Activated T-cell treated with anti-CD3 and anti-CD28 coated beads, Interleukin-2, amount 50 U/mL, for 48 hours (primary cell): ENCODE measurements at places on chromosomes 13 and 19.

- DNase-seq, result no peak
Observed at GRCh38 chr19:15280048-15280725, 47.9 kb upstream of the EPHX3 start.

DNA sequence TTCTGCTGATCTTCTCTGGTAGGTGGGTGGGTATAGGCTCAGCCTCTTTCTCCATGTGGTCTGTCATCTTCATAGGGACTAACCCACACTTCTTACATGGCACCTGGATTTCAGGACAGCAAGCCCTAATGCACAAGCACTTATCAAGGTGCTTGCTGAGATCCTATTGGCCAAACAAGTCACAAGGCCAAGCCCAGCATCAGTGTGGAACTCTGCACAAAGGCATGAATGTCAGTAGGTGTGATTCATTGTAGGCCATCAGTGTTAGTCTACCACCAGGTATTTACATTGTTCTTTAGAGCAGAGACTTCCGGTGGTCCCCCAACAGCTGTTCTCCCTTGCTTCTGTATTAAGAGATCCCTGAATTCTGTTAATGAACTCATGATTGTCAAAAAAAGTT is 8.3 kb upstream of the RB1 start:
- no peak for DNase-seq

- DNase-seq, result no peak
Observed at GRCh38 chr13:35866801-35867200, 264.4 kb downstream of the DCLK1 start.

GRCh38 chr13:79349011-79349410 is 57.0 kb downstream of the RBM26 start:
- no peak for DNase-seq

DNA sequence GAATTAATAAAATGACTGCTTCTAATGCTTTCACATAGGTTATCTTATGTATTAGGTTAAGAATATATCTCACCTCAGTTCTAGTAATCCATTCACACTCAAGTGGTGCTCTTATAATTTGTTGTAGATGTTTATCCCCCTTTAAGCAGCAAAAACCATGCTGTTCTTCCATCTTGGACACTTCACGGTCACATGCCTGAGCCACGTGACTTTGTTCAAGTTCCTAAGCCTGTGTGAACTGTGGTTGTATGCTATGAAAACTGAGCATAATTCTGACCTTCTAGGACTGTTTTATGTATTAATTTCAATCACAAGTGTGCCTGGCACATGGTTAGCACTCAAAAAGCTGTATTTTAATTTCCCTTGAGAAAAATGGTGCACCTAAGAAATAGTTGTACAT is 41.2 kb upstream of the STARD13 start:
- no peak for DNase-seq

- no peak for DNase-seq
Observed at GRCh38 chr13:100115693-100116254, 26.9 kb downstream of the PCCA start.

DNA sequence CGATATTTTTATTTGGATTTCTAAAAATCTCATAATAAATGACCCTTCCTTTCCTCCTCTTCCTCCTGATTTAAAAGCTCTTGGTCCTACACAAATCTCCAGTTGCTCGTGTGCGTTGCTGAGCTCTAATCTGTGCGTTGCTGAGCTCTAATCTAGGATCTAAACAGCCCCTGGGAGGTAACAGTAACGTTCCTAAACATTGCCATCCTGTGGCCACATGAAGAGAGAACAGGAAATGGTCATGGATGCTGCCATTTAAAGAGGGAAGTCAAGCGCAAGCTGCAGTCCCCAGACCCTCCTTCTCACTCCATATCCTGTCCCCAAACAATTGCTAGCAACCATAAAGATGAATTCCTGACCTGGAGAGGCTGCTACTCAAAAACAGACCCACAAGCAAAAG is 170.8 kb downstream of the NUFIP1 start:
- no peak for DNase-seq

DNA sequence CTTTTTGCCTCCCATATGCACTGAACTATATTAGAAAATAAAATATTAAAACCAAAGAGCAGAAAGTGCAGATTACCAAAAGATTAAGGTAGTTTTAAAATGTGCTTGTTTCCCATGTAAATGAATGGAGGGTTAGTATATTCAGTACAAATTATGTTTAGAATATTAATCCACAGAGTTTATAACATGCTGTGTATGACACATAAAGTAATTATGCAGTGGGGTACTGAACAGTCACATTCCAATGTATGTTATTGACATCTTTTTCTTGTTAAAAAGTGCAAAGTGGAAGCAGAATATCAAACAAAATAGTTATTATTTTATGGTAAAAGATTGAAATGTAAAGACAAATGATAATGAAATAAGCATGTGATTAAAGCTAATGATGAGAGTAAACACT is 79.3 kb downstream of the GPC6 start:
- DNase-seq, result no peak

DNA sequence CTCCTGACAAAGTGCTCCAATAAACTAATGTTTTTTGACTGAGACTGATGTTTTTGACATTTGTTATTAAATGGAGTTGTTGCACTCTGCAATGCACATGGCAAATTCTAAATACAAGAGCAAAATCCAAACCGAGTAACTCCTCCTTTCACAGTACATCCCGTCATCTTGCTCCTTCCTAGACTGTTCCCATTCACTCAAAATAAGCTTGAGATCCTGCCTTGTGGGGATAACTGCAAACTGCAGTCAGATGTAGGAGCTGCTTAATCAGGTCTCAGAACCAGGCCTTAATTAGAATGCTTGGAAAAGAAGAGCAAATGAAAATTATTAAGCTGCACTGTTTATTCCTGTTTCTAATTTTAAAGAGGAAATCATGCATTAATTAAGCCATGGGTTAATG is 134.8 kb upstream of the SPRY2 start:
- no peak for DNase-seq

DNA sequence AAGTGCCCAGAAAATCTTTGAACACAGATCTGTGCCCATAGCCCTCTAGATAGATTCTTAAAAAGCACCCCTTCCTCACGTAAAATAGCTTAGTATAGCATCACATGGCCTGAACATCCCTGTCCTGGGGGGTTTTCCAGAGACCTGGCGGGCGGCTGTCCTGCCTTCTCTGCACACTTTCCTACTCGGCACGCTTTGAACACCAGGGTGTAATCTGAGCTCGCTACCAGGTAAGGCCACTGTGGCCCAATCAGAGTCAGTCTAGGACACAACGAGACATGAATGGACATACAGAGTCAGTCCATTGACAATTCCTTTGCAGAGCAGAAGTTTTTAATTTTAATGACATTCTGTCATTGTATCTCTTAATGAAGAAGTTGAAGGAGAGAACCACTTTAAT is 8.1 kb downstream of the CYP2A13 start:
- DNase-seq, result no peak

DNA sequence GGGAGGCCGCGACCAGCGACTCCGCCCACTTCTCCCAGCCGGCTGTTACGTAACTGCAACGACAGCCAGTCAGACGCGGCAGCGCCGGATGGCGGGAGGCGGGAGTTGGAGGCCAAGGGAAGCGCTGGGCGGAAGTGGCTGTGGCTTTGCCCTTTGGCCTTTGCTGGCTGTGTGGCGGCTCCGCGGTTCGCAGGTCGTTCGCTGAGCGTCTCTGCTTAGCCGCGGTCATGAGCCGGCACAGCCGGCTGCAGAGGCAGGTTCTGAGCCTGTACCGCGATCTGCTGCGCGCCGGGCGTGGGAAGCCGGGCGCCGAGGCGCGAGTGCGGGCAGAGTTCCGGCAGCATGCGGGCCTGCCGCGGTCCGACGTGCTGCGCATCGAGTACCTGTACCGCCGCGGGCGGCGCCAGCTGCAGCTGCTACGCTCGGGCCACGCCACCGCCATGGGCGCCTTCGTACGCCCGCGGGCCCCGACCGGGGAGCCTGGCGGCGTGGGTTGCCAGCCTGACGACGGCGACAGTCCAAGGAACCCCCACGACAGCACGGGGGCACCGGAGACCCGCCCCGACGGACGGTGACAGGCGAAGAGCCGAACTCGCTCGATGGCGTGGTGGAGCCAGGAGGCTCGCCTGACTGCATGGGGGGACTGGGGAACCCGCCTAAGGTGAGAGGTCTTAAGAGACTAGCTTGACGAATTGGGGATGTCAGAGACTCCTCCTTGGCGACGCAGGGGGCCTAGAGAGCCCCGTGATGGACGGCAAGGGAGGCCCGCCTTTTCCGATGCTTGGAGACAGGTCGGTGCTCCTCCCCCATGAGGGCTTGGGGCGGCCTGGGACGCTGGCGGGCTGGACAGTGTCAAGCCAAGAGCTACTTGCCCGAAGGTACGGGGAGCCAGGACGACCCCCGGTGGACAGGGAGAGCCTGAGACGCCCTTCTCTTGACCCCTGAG is at the start of gene SDHAF1:
TSS of gene SDHAF1 (plus strand) at position 141 of the 946 bp plus-strand sequence. CDS start at position 228, 87 bp downstream.
- peak; percentile 97 for DNase-seq

DNA sequence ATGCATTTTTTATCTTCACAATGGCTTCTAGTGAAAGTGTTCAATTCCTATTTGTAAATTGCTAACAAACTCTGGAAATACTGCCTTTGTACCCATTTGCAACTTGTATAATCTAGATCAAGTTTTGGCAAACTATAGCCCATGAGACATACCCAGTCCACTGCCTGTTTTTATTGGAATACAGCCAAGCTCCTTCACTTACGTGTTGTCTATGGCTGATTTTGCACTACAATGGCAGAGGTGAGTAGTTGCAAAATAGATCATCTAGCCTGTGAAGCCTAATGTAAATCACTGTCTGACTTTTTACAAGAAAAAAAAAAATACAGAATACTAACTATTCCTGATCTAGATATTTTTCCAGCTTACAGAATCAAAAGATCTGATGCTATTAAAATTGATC is 37.1 kb downstream of the DZIP1 start:
- DNase-seq, result no peak

GRCh38 chr13:58991826-58992477 is 1171.8 kb downstream of the DIAPH3 start:
- no peak for DNase-seq

DNA sequence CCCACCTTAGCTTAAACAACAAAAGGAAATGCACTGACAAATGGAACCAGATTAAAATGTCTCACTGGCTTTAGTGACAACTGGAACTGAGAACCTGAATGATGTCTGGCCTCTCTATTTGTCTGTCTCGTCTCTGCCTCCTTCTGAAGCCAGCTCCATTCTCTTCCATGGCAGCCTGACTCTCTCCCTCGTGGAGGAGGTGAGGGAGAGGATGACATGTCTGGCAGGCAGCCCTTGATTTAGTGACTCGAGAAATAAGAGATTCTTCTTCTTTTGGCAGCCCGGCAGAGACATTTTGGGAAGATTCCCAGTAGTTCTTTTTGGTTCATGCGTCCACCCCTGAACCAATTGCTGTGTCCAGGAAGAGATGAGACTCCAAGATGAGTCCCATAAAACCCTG is 131.7 kb downstream of the KLF5 start:
- no peak for DNase-seq

GRCh38 chr13:106145997-106146864 is 389.2 kb downstream of the EFNB2 start:
- no peak for DNase-seq

DNA sequence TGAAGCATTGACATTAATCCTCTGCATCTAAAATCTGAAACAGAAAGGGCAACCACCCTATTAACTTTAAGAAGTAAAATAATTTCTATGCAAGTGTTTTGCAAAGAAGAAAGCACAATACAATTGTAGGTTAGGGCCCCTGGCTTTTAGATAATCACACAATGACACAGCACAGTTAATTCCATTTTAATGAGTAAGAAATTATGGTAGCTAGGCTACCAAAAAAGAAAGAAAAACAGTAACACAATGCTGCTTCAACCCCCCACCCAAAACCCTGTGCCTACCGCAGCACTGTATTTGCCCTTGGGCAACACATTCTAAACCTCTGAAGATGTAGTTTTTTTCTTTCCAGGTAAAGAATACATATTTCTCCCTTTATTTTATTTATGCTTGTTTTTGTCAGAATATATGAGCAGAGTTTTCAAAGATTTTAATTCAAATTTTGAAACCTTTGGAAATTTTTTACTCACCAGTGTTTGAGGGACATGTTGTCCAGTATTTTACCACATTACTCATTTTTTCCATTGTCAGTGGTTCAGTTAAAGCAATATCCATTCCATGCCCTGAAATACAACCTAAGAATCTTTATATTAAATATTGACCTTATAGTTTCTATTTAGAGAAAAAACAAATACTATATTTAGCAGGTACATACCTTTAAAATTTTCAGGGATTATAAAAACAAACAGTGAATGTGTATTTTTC is 21.1 kb downstream of the SOHLH2 start:
- no peak for DNase-seq

- no peak for DNase-seq
Observed at GRCh38 chr13:76635232-76636230, 250.7 kb downstream of the KCTD12 start.

DNA sequence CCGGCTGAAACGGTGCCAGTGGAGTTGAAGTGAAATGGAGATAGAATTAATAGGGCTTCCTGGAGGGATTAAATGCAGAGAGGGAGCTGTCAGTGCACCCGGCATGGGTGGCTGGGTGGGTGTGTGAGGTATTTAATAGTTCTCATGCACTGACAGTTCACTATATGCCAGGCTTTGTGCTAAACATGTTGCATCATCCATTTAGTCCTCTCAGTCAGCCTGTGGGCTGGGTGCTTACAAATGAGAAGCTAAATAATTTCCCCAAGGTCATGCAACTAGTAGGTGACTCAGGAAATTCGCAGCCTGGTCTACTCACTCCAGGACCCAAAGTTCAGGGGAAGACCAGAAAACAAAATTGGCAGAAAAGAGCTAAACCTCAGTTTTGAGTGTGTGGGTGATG is 63.5 kb upstream of the SPATA13 start:
- DNase-seq, result peak; percentile 70

DNA sequence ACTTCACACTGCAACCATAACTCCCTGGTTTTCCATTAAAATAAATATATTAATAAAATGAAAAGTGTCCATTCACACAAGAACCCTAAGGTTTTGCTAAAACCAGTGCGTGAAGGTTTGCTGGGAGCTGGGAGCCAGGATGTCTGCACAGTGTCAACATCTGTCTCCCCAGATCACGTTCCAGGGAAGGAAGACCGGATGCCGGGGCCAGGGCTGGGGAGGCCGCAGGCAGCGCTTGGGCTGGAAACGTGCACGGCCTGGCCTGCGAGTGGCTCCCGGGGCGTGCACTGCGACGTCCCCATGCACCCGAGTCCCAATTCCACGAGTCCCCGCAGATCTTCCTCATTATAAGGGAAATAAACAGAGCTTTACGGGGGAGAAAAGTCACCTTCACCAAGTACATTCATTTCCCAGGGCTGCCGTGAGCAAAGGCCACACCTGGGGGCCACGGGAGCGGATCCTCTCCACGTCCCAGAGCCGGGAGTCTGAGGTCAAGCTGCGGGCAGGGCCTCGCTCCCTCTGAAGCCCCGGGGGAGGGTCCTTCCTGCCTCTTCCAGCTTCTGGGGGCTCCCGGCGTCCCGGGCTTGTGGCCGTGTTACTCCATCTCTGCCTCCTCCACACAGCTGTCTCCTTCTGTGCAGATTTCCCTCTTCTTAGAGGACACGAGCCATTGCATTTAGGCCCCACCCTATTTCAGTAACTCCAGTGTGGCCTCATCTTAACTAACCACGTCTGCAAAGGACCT is 12.8 kb downstream of the SHC2 start:
- DNase-seq, result no peak
